ENCODE measurements at places on chromosomes 11 and 22.

DNA sequence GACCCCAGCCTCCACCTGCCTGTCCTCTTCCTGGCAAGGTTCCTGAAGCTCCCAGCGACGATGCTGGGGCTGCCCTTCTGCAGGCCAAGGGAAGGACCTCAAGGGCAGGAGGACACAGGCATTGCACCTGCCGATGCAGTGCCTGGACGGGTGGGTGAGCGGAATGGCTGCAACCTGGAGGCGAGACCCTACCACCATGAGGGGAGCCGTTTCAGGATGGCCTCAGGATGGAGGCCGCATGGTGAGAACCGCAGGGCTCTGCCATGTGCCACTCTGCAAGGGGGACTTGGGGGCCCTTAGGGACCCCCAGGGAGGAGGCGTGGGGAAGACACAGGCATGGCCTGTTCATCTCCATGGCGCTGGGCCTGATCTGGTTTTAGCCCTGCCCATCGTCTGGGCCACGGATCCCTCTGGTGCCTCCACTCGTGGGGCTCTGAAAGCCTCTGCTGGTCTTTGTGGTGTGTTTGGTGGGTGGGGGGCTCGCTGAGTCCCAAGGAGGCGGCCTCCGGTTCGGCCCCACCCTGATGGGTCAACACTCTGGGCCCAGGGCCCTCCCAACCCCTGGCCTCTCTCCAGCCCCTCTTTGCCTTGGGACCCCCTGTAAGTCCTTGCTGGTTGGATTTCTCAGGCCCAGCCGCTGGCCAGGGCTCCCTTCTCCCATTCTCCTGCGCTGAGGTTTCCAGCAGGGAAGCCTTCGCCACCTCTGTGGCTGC, 1.3 kb upstream of the LSP1 start:
- DNase-seq, result no peak

- DNase-seq, result no peak
Measured at GRCh38 chr11:66240781-66241136, 27.7 kb upstream of the RAB1B start.

DNA sequence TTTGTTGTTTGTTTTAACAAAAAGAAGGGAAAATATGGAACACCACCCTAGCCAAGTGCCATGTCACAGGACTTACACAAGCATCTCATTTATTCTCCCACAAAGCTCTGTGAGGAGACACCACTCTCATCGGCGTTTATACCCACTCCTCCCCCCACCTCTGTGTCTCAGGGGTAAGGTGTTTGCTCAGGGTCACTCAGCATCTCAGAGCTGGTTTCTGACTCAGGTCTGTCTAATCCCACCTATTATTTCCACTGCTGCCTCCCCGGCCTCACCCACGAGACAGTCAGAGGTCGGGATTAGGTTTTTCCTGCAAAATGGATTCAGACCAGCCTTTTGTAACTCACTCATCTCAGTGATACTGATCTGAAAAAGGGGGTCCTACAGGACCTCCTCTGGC, 786.0 kb downstream of the OPCML start:
- DNase-seq, result no peak

DNA sequence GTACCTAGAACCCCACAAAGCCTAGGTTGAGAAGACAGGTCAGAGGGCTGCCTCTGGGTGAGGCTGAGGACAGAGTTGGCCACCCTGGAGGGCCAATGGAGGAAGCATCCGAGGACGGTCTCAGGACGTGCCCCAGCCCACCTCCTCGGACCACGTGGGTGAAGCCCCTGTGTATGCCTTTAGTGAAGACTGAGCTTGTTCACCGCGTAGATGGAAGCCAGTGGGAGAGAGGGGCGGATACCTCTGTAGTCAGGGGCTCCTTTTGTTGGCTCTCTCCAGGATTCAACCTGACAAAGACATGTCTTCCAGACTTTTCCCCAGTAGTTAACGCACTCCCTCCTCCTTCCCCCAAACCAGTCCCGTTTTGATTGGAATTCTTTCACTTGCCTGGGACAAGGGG, 110.7 kb downstream of the ZBTB16 start:
- no peak for DNase-seq

GRCh38 chr11:115769891-115770290, 265.7 kb upstream of the CADM1 start:
- no peak for DNase-seq

DNA sequence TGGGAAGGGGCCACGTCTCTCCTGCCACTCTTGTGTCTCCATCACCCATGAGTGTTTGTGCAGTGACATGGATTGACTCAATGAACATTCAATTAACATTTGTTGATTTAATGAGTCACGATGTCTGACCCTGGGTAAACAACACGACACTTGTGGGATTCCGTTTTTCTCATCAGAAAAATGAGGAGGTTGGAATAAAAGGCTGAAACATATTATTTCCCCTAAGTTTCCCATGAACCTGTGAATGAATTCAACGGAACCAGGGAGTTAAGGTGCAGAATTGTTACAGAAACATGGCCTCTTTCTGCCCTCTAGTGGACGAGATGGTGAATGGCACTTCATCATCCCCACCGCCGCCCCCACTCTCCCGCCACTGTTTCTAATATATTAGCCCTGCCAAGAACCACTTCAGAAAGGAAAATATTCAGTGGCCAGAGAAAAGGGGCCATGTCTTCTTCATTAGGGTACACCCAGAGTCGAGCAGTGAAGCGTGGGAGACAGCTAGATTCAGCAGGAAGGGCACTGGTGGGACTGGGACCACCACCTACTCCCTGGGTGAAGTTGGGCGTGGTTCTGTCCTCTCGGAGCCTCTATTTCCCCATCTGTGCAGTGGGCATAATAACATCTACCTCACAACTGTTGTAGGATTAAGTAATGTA, 46.3 kb upstream of the SYT13 start:
- DNase-seq, result no peak

DNA sequence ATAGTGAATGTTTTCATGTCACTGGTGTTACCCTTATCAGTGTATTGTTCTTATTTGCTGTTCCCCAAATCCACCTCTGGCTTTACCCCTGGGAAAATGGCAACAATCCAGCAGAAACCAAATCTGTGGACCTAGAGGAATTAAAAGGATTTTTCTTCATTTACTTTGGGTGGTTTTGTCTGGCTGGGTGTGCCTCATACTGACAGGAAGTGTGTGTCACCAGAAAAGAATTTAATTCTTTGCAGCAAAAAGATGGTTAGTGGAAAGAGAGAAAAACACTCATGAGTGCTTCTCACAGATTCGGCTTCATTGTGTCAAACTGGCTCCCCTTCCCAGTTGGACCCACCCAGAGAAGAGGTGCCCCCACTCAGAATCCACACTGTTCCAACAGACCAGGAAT, 38.9 kb downstream of the FZD4 start:
- DNase-seq, result no peak

- DNase-seq, result peak; percentile 71
Measured at GRCh38 chr22:28009272-28009827, 90.3 kb upstream of the PITPNB start.

GRCh38 chr11:126333142-126333541, 22.3 kb upstream of the ST3GAL4 start:
- DNase-seq, result no peak

- no peak for DNase-seq
Measured at GRCh38 chr11:80163011-80163410, 722.2 kb upstream of the TENM4 start.

DNA sequence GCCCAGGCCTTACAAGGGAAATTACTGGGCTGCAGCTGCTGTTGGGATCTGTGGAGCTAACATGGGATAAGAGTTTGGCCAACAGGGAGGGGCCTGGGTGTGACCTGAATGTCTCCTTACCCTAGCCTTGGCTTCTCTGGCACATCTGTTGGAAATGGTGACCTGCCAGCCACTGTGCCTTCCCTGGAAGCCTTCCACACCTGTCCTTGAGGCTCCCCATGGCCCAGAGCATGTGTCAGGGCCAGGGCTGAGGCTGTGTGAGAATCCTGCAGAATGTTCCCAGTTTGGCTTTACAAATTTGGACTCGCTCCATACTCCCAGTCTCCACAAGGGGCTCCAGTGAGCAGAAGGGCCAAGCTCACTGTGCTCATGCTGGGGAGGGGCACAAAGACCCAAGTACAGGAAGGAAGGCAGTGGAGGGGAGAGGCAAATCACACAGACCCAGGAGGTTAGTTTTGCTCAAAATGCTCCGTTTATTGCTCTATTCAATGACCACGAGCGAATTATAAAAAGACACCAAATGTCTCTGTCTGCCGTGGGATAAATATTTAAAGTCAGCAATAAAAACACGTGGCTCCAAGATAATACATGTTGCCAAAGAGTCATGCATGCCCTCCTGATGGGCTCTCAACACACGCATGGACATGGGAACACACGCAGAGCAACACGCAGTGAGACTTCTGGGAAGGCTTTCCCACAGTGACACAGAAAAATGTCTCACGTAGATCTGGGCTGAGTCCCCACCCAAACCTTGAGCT, 1.7 kb upstream of the IGSF22 start:
- DNase-seq, result no peak

- no peak for DNase-seq
Measured at GRCh38 chr22:19691721-19692341, 22.5 kb upstream of the SEPTIN5 start.

Data from right lobe of liver (tissue), 6 donors.